ENCODE measurements at places on chromosomes 7 and 10.

DNA sequence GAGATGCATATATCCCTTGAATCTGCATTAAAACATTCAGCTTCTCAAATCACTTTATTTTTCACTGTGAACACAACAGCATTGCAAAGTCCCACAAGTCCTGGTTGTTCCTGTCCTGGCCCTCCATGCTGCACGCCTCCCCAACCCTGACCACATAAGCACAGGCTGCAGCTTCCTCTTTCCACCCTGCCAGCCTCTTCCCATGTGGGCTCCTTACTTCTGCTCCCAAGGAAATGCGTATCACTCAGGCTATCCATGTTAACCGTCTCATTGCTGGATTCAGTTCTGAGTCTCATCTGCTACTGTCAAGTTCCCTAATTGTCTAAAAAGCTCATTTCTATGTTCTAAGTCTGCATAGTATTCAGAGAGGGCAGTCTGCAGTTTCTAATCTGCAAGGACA lies 89.7 kb upstream of the ZPBP start:
- no peak for DNase-seq

GRCh38 chr7:28560767-28561166 lies 148.4 kb downstream of the CREB5 start:
- DNase-seq, result no peak

DNA sequence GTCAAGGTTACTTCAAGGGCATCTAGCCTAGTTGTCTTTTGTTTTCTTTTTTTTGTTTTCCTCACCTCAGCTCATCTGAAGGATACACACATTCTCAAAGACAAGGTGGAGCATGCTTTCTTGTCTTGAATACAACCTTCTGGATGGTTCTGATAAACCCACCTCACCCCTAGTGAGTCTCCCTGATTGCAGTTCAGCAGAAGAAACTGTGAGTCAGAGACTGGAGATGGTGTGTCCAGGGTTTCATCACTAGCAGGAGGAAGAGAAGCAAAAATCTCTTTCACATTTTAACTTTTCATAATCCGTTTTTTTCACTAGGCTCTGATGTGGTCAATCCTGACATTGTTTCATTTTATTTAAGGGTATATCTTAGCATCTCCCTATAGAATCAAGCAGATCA lies 143.0 kb upstream of the NRBF2 start:
- DNase-seq, result no peak

DNA sequence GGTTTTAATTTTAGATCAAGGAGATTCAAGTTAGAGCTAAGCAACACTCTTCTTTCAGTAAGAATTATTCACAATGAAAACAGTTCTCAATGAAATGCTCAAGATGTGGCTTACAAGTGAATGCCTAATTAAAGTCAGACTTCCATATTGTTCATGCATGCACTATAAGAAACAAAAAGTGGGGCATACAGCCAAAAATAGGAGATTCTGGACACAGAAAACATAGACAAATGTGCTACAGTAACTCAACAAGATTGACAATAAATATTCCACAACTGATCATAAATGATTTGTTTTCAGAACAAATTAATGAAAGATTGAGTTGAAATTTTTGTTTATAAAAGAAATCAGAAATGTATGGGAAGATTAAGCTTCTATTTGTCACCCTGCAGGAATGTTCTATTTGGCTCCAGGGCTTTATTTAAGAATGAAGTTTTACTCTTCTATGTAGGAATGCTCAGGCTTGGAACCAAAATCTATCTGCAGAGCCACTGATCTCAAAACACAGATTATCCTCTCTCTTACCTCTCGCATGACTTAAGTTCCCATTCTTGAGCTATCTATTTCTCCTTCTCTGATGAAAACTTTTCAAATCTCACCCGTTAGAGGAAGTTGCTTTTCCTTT lies 89.0 kb upstream of the PIP4K2A start:
- DNase-seq, result no peak

DNA sequence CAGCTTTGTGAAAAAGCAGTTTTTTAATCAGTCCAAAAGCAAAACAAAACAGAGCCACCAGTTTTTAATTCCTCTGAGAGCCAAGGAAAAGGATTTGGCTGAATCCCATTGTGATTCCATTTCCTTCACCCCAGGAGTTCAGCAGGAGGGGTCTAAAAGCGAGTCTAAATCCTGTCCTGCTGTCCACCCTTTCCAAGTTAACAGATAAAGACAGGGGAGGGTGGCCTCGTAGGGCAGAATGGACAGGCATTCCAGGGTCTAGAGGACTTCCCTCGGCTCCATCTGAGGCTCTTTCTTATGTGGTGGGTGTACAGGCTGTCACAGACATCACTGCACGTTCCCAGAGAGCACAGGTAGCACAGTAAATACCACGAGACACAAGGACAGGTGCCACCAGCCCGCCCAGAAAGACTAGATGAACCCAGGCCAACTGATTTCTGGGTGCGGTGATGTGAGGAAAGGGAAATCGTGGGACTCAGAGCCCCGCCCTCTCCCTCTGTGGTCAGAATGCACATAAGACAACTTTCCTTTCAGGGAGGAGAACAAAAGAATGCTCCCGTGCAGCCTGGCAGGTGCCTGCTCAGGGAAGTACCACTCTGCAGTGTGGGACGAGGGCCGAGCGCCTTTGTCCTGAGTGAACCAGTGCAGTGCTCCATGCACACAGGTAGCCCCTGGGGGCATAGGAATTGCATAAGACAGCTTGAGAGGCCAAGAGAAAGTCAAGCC lies 119.7 kb downstream of the ABLIM1 start:
- DNase-seq, result peak; percentile 32

- DNase-seq, result no peak
These were observed 44.4 kb upstream of the AGBL3 start for GRCh38 chr7:134941952-134942351.

- DNase-seq, result no peak
These were observed 11.0 kb upstream of the DNTT start for GRCh38 chr10:96292971-96293920.

DNA sequence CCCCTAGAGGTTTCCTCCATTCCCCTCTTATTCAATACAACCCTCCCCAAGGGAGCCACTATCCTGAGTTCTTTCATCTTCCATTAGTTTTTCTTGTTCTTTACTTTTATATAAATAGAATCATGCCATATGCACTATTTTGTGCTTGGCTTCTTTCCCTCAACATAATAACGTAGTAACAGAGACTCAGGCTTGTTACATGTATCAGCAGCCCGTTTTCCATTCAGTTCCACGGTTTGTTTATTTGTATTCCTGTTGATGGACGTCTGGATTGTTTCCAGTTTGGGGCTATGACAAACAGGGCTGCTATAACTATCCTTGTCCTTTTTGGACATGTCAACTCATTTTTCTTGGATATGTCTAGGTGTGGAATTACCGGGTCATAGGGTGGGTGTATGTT lies 264.4 kb upstream of the MKI67 start:
- DNase-seq, result no peak

DNA sequence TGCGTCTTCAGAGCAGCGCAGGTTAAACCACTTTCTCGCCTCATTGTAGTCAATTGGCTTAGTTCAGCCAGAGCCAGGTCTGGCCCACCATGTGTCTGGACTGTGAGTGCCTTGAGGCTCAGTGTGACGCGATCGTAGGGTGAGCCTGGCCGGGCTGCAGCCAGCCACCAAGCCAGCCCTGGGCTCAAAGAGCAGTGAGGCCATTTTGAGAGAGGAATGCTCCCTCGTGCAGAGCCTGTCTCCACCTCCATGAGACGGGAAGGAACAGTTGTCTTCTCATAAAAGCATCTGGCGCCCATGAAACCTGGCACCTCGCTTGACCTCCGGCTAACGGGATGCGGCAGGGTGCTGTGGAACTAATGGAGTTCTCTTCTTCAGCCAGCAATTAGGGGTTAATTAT lies 34.5 kb downstream of the LHPP start:
- DNase-seq, result no peak

- DNase-seq, result no peak
These were observed 458.6 kb upstream of the KLF6 start for GRCh38 chr10:4243651-4244050.

DNA sequence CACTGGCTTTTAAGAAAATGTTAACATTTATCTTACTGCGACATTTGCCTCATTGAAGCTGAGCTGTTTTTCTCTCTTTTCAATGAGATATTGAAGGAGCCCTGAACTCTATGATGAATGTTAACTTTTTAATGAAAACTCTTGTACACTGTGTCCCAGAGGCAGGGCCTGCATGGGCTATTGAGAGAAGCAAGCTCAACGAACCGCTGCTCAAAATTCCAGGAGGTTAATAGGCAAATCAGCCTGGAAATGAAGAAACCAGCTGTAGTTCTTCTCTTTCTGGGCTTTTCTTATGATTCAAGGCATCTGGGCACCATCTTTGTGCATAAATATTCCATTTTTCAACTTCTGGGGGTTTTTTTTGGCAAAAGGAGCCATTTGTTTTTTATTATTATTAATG lies 168.4 kb upstream of the NPVF start:
- DNase-seq, result no peak

- no peak for DNase-seq
These were observed 610.5 kb downstream of the KCNMA1 start for GRCh38 chr10:77027141-77027540.

DNA sequence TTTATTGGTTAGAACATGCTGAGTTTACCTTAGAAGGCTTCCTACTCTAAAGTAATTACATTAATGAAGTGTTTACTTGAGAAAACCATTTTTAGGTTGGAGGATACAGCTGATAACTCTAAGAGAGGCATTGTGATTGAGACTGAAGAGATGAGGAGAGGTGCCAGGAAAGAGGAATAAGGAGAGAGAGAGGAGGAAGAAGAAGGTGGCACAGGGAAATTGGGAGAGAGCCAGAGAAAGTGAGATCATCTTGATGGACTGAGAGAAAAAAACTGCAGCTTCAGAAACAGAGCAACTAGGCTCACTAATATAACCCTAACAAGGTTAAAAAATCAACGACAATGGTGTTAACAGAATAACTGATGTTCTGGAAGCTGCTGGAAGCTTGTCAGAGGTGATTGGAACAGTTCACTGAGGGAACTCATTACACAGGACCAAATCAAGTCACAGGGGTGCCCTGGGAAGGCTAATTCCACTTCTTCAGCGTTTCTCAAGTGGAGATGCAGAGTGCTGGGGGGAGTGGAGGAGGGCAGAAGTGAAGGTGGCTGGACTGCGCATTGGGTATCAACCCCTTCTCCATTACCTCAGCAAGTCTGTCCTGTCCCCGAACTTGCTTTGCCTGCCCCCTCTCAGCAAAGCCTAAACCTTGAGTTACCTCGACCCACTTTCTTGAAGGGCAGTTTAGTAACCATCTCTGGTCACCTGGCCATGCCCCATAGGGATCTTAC lies 6.9 kb upstream of the SORBS1 start:
- no peak for DNase-seq

DNA sequence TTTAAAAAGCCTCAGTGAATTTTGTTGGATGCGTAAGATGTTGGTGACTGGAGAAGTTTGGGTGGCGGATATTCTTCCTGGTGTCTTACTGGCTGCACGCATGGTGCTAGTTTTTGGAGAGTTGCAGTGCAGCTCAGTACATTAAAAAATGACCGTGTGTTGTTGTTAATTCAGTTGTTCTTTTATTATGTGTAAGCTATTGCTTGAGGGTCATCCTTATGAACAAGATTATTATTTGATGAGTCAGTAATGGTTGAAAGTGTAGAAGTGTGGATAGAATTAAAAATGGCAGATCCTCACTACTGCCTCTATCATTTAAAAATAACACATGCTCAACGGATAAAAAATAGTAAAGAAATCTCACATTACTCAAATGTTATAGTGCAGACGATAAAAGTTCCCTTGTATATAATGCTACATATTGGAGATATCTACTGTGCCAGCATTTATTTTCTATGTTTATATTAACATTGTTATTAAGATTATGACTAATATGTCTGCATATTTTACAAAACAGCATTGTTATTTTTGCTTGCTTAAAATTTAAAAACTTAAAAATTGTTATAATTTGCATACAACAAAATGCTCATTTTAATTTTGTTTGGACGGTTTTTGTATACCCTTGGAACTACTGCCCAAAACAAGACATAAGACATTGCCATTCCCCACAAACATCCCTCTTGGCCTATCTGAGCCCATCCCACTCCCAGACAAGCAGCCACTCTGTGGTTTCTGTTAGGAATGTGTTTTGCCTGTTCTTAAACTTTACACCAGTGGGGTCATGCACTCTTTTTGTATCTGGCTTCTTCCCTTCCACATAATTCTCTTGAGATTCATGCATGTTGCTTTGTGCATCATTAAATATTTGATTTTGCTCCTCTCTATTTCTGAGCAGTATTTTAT lies 142.0 kb downstream of the DOCK1 start:
- no peak for DNase-seq

DNA sequence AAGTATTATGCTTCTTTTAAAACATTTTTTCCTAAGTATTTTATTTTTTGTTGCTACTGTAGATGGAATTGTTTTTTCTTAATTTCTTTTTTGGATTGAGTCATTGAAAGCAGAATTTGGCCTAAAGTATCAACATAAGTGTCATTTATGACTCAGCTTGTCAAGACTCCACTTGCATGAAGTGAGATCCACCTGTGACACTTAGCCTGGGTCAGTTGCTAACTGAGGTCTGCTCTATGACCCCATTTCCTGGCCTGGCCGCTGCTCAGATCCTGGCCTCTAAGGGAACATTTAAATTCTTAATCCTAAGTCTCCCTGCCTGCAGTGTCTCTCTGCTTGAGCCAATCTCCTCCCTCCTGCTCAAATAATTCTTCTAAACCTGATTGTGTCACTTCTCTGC lies 35.5 kb downstream of the TMEM270 start:
- DNase-seq, result no peak

GRCh38 chr7:114269714-114270113 lies 144.9 kb upstream of the FOXP2 start:
- DNase-seq, result no peak

All from activated naive CD4-positive, alpha-beta T cell (primary cell).